ENCODE measurements at places on chromosomes 4 and X. TPM values are rescaled to one million over a fixed set of nuclear protein-coding genes. Genes with fewer than 3 reads are reported as not detected.

Gene JADE1
- total RNA-seq = 23.0 TPM

Gene HOPX
- total RNA-seq = 15.7 TPM

Gene PLAC1
- not detected for total RNA-seq

Gene SLITRK4
- 2.1 TPM for total RNA-seq

Gene CT45A1
- total RNA-seq = not detected

Gene RS1
- total RNA-seq = under 0.01 TPM

Gene TRAM1L1
- 5.7 TPM for total RNA-seq

Gene FAM90A26
- not detected for total RNA-seq

Gene MAGEB17
- total RNA-seq = not detected

Gene RIBC1
- 0.52 TPM for total RNA-seq

Gene SULT1E1
- total RNA-seq = 29.7 TPM

Gene MND1
- 6.8 TPM for total RNA-seq

Gene EIF2S3
- 189 TPM for total RNA-seq

Gene DKC1
- 18.3 TPM for total RNA-seq

Gene ATP7A
- 15.1 TPM for total RNA-seq

Gene PAK3
- 4.7 TPM for total RNA-seq

Gene CCNI
- 152 TPM for total RNA-seq

Gene TCP11X2
- not detected for total RNA-seq

Gene ATXN3L
- not detected for total RNA-seq

Gene GAGE1
- total RNA-seq = not detected

Gene SLC9B1
- 15.7 TPM for total RNA-seq

Gene LINC00632
- 6.8 TPM for total RNA-seq

Gene RP2
- total RNA-seq = 14.6 TPM

Gene TRIM75
- under 0.01 TPM for total RNA-seq

Gene IL15
- 6.3 TPM for total RNA-seq

Gene SATL1
- under 0.01 TPM for total RNA-seq

Gene CFAP47
- under 0.01 TPM for total RNA-seq

Gene LARP7
- total RNA-seq = 16.7 TPM

Gene PNMA6A
- 3.7 TPM for total RNA-seq

Gene ETDB
- not detected for total RNA-seq

Measured in skeletal muscle tissue (tissue), 5 donors.